ENCODE measurements at places on chromosomes 2 and 18.

GRCh38 chr18:58180738-58181353 is 136.8 kb downstream of the NEDD4L start:
- peak; percentile 34 for DNase-seq

- DNase-seq, result no peak
These were observed 23.1 kb downstream of the PASK start for GRCh38 chr2:241126201-241126611.

GRCh38 chr2:114450639-114451038 is 8.2 kb downstream of the DPP10 start:
- no peak for DNase-seq

GRCh38 chr2:222992137-222992536 is 59.9 kb upstream of the KCNE4 start:
- DNase-seq, result no peak

DNA sequence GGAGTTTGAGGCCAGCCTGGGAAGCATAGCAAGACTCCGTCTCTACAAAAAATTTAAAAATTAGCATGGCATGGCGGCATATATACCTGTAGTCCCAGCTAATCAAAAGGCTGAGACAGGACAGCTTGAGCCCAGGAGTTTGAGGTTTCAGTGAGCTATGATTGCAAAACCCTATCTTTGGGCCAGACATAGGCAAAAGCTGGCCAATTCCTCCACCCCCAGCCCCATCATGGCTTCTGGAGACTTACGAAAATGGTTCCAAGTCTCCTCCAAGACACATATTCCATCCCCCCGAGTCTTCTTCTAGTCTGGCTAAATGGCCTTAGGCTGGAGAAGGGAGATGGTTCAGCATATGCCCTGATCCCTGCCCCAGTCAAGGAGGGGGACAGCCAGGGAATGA is 172.8 kb upstream of the HAAO start:
- DNase-seq, result no peak

DNA sequence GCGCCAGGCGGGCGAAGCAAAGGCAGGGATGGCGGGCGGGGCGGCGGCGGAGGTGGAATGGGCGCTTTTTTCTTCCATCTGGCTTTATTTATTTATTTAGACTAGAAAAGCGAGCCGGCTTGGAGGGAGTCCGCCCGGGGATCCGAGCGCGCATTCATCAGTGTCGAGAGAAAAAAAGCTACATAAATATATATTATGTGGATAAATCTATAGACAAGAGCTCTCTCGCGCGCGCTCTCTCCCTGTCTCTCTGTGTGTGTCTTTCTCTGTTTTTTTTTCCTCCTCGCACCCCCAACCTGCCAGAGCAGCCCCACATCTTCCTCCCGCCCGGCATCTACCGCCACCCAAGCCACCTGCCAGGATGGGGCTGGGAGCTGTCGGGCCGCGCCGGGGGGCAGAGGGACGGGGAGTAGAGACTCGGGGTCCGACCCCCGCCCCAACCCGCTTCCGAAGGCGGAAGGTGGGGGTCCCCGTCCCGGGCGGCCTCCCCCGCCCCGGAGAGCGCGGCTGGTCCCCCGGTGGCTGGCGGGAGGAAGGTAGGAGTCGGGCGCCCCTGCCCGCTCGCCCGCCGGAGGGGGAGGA is 972 bp upstream of the CELF4 start:
- peak; percentile 42 for DNase-seq

DNA sequence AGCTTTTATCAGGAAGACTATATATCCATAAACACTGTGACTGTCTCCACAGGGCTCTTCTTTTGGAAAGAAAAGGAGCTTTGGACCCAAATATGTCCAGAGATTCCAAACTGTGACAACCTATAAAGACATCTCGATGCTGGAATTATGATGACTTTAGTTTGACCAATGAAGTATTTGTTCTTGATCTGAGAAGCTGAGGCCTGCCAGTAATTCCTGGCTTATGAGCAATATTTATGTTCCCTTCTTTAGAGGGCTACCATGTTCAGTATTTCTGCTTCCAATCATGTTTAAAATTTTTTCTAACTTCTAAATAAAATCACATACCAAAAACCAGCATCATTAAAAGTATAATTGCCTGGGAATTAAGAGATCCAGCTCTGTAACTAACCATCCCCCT is 41.1 kb downstream of the FEZ2 start:
- no peak for DNase-seq

DNA sequence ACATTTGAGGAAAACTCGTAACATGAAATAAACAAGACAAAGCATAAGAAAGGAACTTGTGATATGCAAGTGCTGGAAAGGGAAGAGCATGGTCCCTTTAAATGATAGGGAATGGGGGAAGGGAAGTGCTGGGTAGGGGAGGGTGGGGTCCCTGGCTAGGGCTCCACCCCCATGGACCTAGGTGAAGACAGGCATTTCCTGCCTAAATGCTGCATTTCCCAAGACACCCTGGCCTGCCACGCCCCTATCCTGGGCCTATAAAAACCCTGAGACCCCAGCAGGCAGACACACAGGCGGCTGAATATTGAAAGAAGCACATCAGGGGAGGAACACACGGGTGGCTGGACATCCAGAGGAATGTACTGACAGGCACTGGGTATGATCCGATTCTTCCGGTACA is 499.9 kb downstream of the ZEB2 start:
- no peak for DNase-seq

- no peak for DNase-seq
These were observed 48.9 kb upstream of the HPCAL1 start for GRCh38 chr2:10253596-10254372.

- no peak for DNase-seq
These were observed 48.5 kb downstream of the HS6ST1 start for GRCh38 chr2:128269990-128270671.

DNA sequence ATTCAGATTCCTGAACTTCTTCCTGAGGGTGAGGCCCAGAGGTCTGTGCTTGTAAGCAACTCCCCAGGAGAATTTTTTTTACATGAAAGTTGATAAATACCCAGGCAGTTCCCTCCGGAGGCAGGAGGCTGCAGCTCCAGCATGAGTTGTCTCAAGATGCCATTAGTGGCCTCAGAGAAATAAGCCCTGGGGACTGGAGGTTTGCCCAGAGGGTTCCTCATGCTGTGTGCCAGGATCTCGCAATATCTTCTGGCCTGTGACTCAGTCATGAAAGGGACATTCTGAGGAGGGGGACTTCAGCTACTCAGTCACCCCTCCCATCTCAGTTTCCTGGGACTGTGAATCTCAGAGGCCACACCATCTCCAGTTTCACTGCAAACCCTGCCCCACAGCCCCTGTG is 49.9 kb downstream of the LYPD1 start:
- no peak for DNase-seq

- no peak for DNase-seq
These were observed 23.1 kb upstream of the ATG16L1 start for GRCh38 chr2:233228376-233228775.

GRCh38 chr2:173658946-173659371 is 304.3 kb downstream of the CDCA7 start:
- DNase-seq, result no peak

DNA sequence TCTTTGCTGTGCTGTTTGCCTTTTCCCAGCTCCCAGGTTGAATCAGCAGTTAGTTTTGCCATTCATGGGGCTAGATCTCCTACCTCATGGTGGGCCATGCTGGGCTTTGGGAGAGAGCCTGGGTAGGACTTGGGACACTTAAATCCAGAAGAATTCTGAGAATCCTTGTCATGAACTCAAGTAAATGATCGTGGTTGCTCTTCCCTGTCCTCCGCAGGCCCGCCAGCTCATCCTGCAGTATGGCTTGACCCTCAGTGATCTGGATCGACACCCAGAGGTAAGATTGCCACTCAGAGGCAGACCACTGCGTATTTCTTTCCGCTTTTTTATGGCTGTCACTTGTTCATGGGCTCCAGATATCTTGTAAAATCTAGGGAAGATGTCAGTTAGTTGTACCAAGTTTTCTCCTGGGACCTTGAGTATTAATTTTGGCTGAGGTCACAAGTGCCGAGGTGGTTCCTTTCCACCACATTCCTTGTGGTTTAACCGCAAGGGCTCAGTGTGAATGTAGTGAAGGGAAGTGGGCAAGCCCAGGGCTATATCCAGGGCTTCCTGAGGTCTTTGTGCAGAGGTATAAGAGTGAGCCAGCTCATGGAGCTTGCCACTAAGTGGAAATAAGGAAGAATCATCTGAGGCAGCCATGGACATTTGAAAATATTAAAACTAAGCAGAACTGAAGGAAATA is 37.7 kb downstream of the RPIA start:
- DNase-seq, result no peak

DNA sequence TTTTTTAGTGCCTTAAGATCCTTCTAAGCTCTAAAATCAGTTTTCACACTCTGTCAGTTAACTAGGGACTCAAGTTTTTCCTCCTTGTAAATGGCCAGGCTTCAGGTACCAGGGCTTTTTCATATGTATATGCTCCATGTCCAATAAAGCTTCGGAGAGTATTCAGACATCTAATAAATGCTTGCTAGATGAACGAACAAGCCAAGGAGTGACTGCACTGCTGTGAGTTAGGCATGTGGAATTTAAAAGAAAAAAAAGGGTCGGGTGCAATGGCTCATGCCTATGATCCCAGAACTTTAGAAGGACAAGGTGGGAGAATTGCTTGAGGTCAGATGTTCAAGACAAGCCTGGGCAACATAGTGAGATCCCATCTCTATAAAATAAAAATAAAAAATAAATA is 81.9 kb downstream of the CDH2 start:
- DNase-seq, result no peak

DNA sequence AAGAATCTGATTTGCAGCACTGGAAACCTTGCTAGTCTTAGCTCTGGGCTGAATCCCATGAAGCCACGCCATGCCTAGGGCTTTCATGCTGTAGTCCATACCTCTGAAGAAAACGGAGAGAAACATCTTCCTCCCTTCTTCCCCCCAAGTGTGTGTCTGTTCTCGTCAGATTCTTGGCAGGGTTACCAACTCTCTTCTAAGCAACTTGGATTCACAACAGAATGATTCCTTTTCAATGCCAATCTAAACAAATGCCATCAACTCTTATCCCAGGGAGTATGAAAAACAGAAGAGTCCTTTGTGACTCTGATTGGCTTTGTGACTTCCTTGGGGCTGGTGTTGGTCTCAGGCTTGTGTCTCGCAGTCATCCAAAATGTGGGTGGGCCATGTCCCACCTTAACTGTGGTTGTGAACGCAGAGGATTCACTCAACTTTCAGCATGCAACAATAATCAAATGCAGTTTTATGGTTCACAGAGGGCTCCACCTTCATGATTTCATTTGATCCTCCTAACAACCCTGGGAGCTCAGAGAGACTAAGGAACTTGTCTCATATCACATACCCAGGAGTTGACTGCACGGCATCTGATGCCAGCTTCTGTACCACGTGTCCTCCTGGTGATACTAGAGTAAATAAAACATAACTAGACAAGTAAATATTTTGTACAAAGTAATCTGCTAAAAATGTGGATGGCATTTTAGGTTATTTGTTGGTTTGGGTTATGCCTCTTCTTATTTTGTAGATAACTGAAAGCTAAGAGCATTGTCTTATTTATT is 186.0 kb upstream of the TNP1 start:
- no peak for DNase-seq

GRCh38 chr2:223943135-223943534 is 2.0 kb downstream of the WDFY1 start:
- no peak for DNase-seq

- no peak for DNase-seq
These were observed 692.8 kb downstream of the RNF144A start for GRCh38 chr2:7609974-7610373.

GRCh38 chr18:26504831-26505230 is 43.5 kb downstream of the KCTD1 start:
- peak; percentile 85 for DNase-seq

- DNase-seq, result no peak
These were observed 332.2 kb upstream of the ST6GAL2 start for GRCh38 chr2:107218208-107218607.

GRCh38 chr2:203401-203800 is 60.4 kb downstream of the SH3YL1 start:
- no peak for DNase-seq

GRCh38 chr2:168178520-168179324 is 68.7 kb downstream of the STK39 start:
- no peak for DNase-seq

DNA sequence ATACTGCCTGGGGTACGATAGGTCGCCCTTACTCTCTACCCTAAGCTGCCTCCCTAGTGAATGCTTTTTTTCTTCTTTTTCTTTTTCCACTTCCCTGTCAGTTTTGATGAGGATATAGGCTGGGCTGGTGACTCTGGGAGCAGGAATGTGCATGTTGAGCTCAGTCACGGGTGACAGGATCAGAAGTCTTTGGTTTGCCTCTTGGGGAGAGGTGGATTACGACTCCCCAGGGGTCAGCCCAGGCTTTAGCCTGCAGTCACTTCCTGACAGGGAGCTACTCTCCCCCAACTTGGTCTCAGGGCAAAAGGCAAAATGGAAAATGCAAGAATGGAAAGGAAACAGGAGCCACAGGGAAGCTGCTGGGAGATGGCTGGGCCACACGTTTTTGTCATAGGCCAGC is 57.3 kb downstream of the THNSL2 start:
- no peak for DNase-seq

DNA sequence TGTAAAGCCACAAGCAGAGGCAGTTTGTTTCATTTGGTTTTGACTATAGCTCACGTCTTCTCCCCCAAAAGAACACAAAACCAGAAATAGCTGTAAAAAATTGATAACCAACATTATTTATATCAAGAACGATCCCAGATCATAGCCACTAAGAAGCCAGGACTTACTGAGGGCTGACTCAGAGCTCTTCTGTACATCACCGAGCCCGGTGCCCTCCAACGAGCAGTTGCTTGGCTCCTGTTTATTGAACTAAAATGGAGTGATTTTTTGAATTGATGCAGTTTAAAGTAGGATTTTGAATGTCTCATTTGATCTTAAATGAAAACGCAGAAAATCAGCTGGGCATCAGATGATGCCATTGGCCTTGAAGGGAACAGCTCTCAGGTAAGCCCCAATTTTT is 343.3 kb downstream of the INSIG2 start:
- DNase-seq, result no peak

GRCh38 chr2:145380436-145381017 is 860.6 kb upstream of the ZEB2 start:
- DNase-seq, result no peak

DNA sequence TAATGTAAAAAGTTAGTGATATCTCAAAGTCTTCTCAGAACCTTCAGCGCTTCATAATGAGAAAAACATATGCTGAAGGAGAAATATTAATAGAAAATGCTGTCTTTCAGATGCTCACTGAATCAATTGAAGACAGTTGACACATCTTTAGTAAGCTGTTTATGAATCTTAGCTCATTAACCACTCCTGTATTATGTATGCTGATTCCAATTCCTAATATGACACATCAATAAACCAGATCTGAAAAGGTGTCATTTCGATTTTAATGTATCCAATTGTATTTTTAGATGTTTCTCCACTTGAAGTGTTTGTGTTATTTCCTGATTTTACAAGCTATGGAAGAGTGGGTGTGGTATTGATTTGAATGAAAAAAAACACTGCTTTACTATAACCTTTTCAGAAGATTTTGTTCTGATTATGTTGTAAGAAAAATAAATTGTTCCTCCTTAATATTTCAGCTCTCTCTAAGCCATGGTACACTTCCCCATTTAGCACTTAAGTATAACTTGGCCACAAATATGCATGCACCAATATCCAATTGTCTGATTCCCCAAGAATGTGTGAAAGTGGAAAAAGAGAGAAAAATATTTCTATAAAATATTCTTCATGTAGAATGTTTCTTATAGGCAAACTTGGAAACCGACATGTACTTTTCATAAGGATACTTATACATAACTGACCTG is 569.8 kb downstream of the ARHGAP15 start:
- no peak for DNase-seq
